ENCODE measurements at places on chromosomes 2 and 18.

DNA sequence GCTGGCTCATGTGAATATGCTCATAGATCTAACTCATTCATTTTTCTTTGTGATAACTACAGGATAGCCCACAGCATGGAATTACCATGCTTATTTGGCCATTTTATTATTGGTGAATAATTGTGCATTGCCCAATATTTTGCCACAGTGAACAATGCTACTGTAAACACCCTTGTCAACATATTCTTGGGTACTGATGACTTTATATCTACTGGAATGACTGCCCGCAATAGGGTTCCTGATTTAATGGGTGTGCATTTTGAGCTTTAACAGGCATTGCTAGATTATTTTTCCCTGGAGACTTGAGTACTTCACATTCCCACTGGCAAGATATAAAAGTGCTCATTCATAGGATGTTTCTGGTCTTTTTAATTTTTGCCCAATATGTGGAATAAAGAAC lies 42.7 kb upstream of the EVA1A start:
- DNase-seq = no peak

- no peak for DNase-seq
Measured at GRCh38 chr2:120293096-120294007, 40.7 kb downstream of the RALB start.

- no peak for DNase-seq
Measured at GRCh38 chr2:28084564-28084963, 194.0 kb downstream of the BABAM2 start.

DNA sequence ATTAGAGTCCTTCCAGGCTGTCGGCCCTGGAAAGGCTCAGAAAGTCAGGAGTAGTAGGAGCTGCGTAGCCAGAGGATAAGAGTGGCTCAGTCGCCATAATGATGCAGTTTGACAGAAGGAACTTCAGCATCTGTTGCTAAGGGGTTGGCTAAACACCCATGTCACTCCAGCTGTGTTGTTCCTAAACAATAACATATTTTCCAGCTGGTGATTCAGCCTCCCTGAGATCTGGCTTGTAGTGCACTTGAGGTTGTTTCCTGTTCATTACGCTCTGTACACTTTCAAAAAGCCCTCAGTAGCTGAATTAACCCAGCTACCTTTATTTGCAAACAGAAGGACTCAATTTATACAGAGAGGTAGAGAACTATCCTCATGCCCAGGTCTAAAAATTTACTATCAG lies 39.7 kb upstream of the EPAS1 start:
- DNase-seq = no peak

DNA sequence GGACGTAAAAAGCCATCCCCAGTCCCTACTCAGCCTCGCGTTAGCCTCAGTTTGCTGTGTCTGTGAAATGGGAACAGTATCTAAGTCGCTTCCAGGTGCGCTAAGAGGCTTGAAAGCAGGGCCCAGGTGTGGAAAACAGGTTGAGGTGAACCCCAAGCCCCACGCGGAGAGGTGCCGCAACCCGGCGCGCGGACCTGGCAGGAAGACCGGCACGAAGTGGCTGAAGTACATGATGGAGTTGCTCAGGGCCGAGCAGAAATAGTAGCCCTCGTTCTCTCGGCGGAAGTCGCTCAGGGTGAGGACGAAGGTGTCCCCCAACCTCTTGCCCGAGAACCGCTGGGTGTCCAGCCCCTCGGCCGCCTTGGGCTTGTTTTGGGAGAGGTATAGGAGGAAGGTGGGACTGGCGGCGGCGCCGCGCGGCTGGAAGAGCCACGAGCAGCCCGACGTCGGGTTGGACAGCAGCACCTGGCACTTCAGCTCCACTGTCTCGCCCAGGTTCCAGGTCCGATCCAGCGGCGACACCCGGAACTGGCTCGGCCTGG lies 508 bp downstream of the CD8A start:
- DNase-seq = no peak

GRCh38 chr2:173667415-173667814 lies 297.8 kb downstream of the SP3 start:
- no peak for DNase-seq

- no peak for DNase-seq
Measured at GRCh38 chr2:241967467-241968144, 98.1 kb downstream of the RTP5 start.

DNA sequence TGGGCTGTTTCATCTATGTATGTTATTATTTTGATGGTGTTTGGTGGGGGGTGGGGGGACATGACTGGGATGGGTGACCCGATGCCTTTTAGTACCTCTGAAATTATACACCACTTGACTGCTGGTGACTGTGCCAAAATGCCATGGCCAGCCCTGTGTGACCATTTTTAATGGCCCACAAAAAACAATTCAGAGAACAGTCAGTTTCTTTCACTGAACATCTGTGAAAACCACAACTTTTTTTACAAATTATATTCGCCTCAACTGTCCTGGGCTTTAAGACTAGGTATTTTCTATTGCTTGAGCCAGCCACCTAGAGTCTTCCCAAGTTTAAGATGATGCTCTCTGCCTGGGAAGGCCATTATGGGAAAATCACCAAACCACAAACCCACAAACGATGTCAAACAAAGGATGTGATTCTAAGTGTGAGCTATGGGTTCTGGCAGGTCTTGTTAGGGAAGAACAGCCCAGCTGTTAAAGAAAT lies 33.9 kb downstream of the FN1 start:
- no peak for DNase-seq

DNA sequence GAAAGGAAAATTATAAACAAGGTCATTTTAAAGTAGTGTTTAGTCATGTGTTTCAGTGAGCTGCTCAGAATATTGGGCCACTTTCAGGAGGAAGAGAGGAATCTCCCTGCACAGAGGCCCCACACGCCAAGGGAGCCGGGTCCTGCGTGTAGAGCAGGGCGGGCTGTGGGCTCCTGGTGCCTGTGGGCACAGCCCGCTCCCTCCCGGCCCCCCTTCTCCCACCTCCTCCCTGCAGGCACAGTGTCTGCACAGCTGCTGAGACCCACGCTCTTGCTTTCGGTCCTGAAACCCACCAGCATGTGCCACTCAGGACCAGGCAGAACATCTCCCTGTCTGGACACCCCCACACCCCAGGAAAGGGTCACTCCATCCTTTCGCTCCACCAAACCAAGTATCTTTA lies 167.6 kb upstream of the SALL3 start:
- no peak for DNase-seq

- DNase-seq = no peak
Measured at GRCh38 chr18:48080546-48080945, 150.1 kb upstream of the SMAD2 start.

Data from MV-4-11 (cell line).